Uterus (tissue), 4 donors: ENCODE measurements at places on chromosomes 3 and 15. TPM values are rescaled to one million over a fixed set of nuclear protein-coding genes. Genes with fewer than 3 reads are reported as not detected.

The NLGN1 gene
- total RNA-seq: 9.3 TPM

DNA sequence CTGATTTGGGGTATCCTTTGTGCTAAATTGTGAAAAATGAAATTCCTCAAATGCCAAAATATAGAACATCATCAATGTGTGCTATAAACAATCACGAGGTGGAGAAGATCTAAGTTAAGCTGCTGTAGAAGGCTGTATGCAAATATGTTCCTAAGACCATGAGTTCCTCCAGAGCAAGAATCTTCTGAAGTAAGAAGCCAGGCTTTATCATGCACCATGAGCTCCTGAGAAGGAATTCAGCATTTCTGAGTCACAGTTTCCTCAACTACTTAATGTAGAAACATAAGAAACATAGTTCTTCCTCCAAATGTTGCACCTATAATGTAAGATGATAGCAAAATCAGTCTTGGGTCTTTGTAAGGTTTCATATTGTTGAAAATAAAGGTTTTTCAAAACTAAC is 241.7 kb upstream of the MDFIC2 start:
- H3K36me3 ChIP-seq: no peaks in the 10 kb centered on the region
- no peak overlapping the region for H3K4me3 ChIP-seq
- H3K27ac ChIP-seq: no peak overlapping the region
- DNase-seq: no peak
- H3K4me1 ChIP-seq: no peaks in the 10 kb centered on the region

The CXCR6 gene
- total RNA-seq: not detected

GRCh38 chr3:133419151-133419909 is 19.5 kb downstream of the BFSP2 start:
- DNase-seq: no peak
- H3K27me3 ChIP-seq: no peaks in the 10 kb centered on the region
- no peak overlapping the region for H3K4me3 ChIP-seq

DNA sequence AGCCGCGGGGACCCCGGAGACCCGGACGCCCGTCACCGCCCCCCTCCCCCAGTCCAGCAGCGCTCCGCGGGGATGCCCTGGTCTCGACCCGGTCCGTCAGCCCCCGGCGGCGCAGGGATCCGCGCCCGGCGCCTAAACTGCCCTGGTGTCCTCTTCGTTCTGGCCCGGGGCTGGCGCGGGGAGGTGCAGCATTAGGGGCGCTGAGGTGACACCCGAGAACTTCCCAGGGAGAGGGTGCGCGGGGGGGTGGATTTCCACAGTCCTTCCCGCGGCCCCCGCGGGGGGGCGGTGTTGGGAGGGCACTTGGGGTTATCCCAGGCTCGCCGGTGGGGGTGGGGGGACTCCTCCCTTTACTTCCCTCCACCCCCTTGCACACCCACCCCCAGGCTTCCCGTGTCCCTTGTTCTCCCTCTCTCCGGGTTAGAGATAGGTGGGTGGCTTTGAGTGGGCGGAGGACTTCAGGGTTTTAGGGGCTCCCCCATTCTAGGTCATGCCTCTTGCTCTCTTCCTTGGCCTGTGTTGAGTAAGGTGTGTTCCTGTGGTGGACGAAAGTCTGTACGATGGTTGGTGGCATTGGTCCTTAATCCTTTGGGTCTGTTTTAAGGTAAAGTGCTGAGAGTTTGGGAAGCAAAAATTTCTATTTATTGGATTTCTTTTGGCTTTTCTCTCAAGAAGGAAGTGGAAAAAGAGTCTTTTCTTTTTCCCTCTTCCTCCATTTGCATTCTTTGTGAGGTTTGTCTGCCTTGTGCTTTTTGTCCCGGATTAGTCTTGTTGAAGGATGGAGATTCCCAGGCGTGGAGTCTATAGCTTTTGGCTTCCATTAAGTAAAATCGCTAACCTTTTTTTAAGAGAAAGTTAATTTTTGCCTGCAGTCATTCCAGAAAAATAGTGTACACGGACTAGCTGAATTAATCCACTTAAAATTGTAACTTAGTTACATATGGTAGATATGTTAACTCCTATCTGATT is 811 bp downstream of the SKIL start:
- H3K27me3 ChIP-seq: no peaks in the 10 kb centered on the region
- peak overlapping the region; percentile 78 for H3K4me3 ChIP-seq
- peak; percentile 85 for DNase-seq
- no peaks in the 10 kb centered on the region for H3K36me3 ChIP-seq
- peaks cover 4% of the 10 kb centered on the region for H3K4me1 ChIP-seq
